Left renal cortex interstitium (tissue), 4 donors: ENCODE measurements at places on chromosomes 5 and 9.

DNA sequence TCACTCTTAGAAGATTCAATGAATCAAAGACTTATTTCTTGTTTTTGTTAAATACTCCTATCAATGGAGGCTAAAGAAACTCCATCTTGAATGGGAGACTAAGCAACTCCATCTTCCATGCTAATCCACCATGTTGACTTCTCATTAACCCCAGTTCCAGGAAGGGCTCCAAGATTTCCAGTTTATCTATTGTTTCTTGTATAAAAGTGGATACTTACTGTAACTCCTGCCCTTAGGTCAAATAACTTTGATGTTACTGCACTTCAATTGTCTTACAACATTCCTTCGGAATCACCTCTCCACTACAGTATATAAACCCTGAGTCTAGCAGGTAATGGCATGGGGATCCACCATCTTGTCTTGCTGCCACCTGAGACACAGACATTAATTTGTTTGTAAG lies 63.0 kb downstream of the PUM3 start:
- no peak for DNase-seq

- no peak for DNase-seq
Measured at GRCh38 chr5:163821142-163821541, 315.7 kb downstream of the MAT2B start.

DNA sequence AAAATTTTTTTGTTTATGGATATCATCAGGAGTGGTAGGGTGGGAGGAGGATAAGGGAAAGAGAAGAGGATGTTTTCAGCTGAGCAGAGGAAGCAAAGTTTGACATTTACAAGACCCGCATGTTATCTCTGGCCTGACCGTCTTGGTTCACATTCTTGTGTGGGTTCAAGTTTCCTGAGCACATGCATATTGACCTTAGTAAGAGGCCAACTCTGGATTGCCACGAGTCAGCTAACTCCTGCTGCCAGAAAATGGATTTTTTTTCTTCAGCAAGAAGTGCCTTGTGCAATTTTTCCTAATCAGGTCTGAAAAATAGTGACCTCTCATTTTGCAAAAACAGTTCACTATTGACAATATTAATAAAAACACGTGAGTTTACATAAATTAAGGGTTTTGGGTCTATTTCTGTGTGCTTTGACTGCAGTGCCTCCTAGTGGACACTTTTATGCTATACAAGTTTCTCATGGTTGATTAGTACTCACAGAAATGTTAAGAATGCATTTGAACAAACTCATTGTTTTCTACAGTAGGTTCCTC lies 27.1 kb upstream of the BASP1 start:
- DNase-seq: no peak

DNA sequence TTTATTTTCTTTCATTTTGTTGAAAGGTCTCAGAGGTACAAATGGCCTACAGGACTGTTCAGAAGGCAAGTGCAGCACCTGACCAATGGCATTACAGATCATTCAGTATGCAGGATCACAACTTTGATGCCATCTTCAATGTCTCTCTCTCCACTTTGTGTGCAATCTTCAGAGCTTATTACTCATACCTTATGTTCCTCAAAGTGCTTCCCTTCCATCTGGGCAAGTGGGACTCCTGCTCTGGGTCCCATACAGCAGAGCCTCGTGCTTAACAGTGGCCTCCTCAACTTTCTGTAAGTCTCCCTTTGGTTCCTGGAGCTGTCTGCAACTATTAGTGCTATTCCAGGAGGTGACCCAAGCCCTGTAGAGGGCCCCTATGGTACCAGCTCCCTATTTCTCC lies 358.4 kb upstream of the RPS23 start:
- DNase-seq: no peak

DNA sequence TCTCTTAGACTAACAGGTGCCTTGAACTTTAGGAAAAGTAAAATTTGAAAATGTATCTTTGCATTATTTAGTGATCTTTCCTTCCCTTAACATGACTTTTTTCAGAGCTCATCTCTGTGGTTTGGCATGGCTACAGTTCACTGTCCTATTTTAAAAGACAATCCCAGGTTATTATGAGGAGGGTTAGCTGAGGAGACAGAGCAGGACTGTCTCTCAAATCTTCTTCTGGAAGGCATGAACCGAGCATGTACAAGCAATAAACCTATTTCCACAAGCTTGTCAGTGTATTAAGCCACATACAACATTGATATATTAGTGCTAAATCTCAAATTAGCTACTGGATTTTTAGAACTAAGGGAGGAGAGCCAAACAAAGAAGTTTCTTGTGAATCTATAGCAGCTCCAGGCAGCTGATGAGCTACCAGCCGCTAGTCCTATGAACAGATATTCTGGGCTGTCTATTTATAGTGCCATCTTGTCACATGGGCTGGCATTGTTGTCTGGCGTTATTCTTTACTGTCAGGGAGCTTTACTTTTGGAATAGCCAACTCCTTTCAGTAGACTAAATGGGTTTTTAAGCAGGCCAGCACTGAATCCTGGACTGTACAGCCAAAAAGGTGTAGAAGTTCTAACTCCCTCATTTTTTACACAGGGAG lies 171.2 kb upstream of the ACTBL2 start:
- no peak for DNase-seq

GRCh38 chr9:72333709-72334108 lies 31.3 kb downstream of the ZFAND5 start:
- no peak for DNase-seq

DNA sequence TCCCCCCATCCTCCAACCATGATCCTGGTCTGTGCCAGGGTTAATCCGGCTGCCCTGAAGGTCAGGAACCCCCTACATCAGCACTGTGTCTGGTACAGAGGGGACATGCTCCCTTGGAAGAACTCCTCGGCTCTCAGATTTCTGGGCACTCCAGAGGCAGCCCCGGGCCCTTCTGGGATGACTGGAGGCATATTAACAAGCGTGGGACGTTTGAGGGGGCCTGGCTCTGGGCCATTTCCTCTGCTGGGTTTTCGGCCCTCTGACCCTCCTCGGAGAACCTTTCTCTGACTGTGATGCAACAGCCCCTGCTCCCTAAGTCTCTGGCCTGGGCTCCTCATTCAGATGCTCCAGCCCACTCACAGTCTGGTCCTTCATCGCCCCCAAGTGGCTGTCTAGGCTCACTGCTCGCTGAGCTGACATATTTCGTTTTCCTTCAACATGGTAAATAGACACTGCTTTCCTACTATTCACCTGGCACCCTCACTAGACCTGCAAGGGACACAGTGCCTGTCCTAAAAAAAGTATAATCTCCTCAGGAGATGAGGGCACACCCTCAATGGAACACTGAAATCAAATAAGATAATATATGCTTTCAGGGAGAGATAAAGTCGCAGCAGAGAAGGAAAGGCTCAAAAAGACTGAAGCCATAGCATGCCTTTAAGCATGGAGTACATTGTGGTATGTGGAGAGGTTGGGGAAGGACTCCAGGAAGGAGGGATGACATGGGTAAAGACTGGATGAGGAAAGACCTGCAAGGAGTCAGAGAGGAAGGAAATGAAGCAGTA lies 404.7 kb upstream of the TRPC7 start:
- peak; percentile 39 for DNase-seq

- no peak for DNase-seq
Measured at GRCh38 chr5:161007879-161008278, 155.9 kb upstream of the ATP10B start.

DNA sequence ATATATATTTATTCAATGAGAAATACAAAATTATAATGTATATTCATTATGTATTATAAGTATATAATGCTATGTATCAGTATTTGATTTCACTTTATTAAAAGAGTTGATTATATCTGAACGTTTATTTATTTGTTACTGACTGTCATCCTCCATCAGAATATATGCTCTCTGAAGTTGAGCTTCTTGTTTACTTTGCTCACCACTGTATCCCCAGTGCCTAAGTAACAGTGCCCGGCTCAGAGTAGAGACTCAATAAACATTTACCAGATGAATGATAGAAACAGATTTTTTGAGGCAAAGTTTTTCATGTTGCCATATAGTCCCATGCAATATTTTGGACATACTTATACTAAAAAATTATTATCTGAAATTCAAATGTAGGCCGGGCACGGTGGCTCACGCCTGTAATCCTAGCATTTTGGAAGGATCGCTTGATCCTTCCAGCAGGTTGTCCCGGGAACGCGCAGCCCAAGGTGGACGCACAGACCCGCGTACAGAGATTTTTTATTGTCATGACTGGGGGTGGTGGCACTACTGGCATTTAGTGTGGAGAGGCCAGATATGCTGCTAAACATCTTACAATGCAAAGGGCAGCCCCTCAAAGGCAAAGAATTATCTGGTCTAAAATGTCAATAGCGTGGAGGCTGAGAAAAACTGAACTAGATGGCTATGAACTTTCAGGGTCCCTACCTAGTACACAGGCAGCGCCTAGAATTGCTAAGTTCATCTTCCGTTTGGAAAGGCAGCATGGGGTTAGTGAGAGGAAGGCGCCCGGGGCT lies 761 bp upstream of the DNAJC25 start:
- peak; percentile 75 for DNase-seq

GRCh38 chr9:75455444-75455921 lies 367.2 kb downstream of the OSTF1 start:
- no peak for DNase-seq

DNA sequence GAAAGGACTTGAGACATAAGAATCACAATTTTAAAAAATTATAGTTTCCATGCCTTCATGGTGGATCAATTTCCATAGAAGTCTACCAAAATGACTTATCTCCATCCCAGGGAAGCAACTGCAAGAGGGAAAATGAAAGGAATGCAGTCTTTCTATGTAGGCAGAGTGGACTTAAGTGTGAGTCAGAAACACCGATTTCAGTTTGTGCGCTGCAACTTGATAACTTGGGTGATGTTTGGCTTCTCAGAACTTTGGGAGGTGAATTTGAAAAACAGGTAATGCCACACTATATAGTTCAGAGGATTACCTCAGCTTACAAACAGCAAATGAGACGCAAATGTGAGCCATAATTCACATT lies 708 bp upstream of the CSNK1G3 start:
- no peak for DNase-seq

DNA sequence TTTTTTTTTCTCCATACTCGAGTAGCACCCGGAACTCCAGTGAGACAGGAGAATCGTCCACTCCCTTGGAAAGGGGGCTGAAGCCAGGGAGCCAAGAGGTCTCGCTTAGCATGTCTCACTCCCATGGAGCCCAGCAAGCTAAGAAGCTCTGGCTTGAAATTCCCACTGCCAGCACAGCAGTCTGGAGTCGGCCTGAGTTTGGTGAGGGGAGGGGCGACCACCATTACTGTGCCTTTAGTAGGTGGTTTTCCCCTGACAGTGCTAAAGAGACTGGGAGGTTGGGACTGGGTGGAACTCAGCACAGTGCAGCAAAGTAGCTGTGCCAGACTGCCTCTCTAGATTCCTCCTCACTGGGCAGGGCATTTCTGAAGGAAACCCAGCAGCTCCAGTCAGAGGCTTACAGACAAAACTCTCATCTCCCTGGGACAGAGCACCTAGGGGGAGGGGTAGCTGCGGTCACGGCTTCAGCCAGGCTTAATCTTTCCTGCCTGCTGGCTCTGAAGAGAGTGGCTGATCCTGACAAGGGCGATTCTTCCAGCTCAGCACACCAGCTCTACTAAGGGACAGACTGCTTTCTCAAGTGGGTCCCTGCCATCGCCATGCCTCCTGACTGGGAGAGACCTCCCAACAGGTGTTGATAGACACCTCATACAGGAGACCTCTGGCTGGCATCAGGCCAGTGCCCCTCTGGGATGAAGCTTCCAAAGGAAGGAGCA lies 414.5 kb upstream of the ZNF608 start:
- DNase-seq: no peak

DNA sequence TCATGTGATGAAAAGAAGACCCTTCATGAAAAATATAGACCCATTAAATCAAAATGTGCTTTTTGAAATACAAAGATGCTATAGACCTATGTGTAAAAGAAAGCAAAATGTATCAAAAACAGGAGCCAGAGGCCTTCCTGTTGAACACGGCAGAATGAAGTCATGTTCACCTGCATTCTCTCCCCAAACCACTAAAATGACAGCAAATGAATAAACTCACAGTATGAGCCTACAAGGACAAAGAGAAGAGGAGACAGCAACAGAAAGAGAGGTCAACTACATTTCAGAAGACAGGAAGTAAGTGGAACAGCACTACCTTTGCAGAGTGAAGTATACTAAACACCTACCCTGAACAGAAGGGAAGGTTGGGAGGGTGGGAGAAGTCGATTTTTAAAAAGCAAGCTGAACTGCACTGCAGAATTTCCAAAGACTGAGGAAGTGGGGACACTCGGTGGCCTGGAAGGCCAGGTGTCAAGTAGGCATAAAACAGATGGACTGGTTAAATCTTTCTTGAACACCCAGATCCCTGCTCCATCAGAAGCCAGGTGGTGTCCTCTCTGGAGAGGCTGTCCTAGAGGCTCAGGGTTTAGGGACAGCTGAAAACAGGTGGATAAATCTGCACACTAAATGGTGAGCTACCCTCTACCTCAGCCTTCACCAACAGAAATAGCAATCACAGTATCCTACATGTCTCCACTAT lies 48.9 kb downstream of the MED27 start:
- no peak for DNase-seq

DNA sequence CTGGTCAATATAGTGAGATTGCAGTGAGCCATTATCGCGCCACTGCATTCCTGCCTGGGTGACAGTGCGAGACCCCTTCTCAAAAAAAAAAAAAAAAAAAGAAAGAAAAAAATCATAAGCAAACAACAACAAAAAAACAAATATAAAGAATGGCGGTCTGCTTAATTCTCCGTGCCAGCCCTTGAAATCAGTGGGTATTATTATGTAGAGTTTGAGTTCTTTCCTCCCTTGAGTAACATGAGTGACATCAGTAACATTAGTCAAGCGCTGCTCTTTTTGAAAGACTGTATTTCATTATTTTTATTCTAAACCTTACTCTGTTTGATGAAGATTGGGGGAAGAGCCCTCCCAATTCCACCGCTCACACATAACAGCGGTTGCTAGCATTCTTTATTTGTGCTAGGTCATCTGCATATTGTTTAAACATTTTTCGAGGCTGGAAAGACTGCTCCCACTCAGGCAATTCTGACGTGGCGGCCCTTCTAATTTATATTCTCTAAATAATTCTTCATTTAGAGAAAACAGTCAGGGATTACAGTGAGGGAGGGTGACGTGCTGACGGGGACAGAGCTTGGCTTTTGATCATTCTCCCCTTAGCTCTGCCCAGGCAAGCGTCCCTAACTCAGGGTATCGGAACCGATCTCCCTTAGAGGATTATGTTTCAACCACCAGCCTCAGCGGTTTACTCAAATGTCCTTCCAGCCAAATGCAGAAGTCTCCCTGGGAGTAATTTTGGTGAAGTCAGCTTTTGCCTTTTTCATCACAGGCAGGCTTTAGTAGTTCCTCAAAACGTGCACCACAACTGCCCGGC lies 860 bp upstream of the MARCHF6 start:
- peak; percentile 63 for DNase-seq

DNA sequence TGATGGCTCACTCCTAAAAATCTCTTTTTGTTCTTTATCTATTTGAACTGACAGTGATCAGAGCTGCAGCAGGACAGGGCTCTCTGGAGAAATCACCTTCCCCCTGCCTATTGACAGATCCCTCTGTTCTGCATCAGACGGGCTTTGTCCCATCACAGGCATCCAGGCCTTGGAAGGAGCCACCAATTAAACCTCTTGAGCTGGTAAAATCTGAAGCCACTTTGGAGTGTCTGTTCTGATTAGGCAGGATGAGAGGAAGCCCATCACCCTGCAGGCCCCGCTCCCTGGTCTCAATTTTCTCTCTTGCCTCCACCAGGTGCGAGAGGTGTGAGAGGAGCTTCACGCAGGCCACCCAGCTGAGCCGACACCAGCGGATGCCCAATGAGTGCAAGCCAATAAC lies 97.7 kb downstream of the PRDM6 start:
- DNase-seq: no peak
